Temporal lobe (tissue), 4 donors: ENCODE measurements at places on chromosomes 7 and 10. TPM values are rescaled to one million over a fixed set of nuclear protein-coding genes. Genes with fewer than 3 reads are reported as not detected.

The CALML3 gene
- not detected for total RNA-seq

The FKBP9 gene
- 33.9 TPM for total RNA-seq

The PTPN20 gene
- 4.7 TPM for total RNA-seq

The CUBN gene
- total RNA-seq = 3.0 TPM

The ANXA8L1 gene
- total RNA-seq = not detected

The CPED1 gene
- total RNA-seq = 2.2 TPM

The CHST3 gene
- total RNA-seq = 5.4 TPM

The LIPM gene
- total RNA-seq = not detected

The CCZ1 gene
- total RNA-seq = 80.6 TPM

The EPHB6 gene
- 48.7 TPM for total RNA-seq

The AKR1C2 gene
- total RNA-seq = 21.9 TPM

The ASB10 gene
- not detected for total RNA-seq

The SRGN gene
- 16.2 TPM for total RNA-seq

The ACHE gene
- 16.7 TPM for total RNA-seq

The TAS2R41 gene
- total RNA-seq = not detected

The HOXA7 gene
- not detected for total RNA-seq

The SUMF2 gene
- total RNA-seq = 35.7 TPM

The CFAP46 gene
- total RNA-seq = 2.0 TPM

The PPP1R17 gene
- 3.0 TPM for total RNA-seq

The PSAP gene
- 428 TPM for total RNA-seq

The PON2 gene
- 71.1 TPM for total RNA-seq

The PNLIP gene
- total RNA-seq = not detected

The ZDHHC6 gene
- total RNA-seq = 22.6 TPM

The GNAI1 gene
- 161 TPM for total RNA-seq

The CYP26C1 gene
- total RNA-seq = 0.25 TPM

The IDI2 gene
- not detected for total RNA-seq

The CISD1 gene
- total RNA-seq = 17.5 TPM

The ANKRD61 gene
- total RNA-seq = not detected

The IFIT1B gene
- 0.49 TPM for total RNA-seq

The OR2A12 gene
- total RNA-seq = not detected

The HMX2 gene
- total RNA-seq = not detected

The MAT1A gene
- under 0.01 TPM for total RNA-seq

The EFCAB10 gene
- total RNA-seq = 2.7 TPM

The CACUL1 gene
- 24.1 TPM for total RNA-seq

The TFR2 gene
- 3.9 TPM for total RNA-seq

The SPDYE1 gene
- not detected for total RNA-seq

The ZNF425 gene
- 4.4 TPM for total RNA-seq
